ENCODE measurements at places on chromosomes 2 and 18. TPM values are rescaled to one million over a fixed set of nuclear protein-coding genes. Genes with fewer than 3 reads are reported as not detected.

GRCh38 chr2:214934006-214934405 is 124.5 kb upstream of the BARD1 start:
- H3K4me1 ChIP-seq, result no peaks in the 10 kb centered on the region
- DNase-seq, result no peak

DNA sequence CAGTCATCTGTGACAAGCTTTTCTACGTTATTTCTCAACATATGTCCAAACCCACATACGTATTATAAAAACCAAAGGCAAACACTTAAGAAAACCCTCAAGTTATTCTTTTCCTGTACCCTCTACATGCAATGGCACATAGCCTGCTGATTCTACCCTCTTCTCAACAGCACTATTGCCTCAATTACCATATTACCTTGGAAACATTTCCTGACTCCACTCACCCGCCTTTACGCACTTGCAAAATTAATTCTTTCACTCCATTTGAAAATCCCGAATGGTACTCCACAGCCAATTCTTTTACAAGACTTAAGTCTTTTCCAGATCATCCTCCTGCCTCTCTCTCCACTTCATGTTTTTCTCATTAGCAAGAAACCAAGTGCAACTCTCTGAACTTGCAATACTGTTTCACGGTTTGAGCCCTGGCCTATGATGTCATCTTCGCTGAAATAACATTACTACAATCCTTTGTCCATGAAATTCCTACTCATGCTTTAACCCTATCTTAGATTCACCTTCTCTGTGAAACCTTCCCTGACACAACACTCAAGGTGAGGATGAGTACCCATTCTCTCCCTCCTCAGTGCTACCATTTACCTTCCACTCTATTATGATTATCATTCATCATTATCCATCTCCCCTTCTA is 29.0 kb downstream of the SESTD1 start:
- no peak overlapping the region for H3K27ac ChIP-seq
- no peaks in the 10 kb centered on the region for H3K36me3 ChIP-seq
- no peak for DNase-seq
- H3K27me3 ChIP-seq, result no peaks in the 10 kb centered on the region

DNA sequence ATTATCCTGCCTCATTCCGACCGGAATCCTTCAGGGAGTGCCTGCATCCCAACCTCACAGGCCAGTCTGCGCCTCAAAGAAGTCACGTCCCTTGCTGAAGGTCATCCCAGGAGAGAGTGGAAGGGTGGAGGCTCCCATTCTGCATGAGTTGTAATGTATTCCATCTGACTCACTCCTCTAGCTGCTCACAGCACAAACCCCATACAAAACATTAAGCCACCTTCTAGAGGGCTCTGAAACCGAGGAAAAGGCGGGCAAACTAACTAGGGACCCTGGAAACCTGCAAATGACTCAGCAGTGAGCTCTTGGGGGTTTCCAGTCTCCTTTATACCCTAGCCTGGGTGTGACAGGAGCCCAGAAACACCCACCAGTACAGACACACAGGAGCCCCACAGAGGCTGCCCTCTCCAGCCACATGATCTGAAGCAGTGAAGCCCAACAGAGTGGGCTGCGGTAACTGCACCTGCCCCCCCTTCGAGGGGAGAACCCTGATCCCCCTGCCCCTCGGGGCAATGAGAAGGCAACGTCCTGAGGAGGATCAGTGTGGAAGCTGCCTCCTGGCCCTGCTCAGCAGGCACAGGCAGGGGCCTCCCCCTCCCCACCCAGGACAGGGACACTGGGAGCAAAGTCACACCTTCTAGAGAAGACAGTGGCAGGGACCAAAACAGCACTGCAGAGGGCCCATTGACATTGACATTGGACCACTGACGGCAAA is 69.3 kb upstream of the SNTG2 start:
- no peak for DNase-seq
- H3K27ac ChIP-seq, result no peak overlapping the region
- H3K27me3 ChIP-seq, result peaks cover 16% of the 10 kb centered on the region
- H3K4me1 ChIP-seq, result no peaks in the 10 kb centered on the region
- no peak overlapping the region for H3K4me3 ChIP-seq
- H3K36me3 ChIP-seq, result no peaks in the 10 kb centered on the region

DNA sequence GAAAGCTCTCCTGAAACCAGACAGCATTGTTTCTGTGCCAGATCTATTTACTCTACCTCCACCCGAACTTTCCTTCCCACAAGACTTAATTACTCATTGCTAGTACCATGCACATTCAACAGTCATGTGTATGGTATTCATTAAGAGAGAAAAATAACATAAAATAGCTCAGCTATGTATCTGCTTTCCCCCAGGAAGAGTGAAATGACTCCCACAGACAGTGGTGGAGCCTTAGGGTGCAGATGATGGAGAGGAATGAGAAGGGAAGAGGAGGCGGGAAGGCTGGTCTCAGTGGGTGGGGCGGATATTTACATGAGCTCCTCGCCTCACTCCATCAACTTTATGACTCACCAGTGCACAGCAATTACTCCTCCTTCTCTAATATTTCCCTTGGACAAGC is 724.5 kb downstream of the EPHA4 start:
- DNase-seq, result no peak
- H3K4me3 ChIP-seq, result no peak overlapping the region
- no peak overlapping the region for H3K27ac ChIP-seq
- no peaks in the 10 kb centered on the region for H3K4me1 ChIP-seq

DNA sequence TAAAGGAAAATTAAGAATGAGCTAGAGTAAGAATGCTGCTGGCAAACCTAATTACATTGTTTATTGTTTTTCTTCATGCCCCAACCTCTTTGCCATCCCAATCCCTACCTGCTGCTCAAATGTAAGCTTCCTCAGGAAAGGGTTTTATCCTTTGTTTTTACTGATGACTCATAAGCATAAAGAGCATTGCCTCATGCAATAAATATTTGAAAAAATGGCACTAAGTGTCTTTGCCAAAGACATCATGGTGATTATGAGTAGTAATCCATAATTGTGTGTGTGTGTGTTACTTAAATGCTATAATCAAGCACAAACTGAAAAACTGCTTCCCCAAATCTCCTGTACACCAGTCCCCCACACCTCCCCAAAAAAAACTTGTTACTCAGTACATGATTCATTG is 53.4 kb downstream of the DNER start:
- DNase-seq, result no peak
- no peaks in the 10 kb centered on the region for H3K36me3 ChIP-seq
- peaks cover 15% of the 10 kb centered on the region for H3K27me3 ChIP-seq
- no peak overlapping the region for H3K27ac ChIP-seq

- no peak overlapping the region for H3K4me3 ChIP-seq
- no peak overlapping the region for H3K27ac ChIP-seq
- peaks cover 9% of the 10 kb centered on the region for H3K27me3 ChIP-seq
- H3K4me1 ChIP-seq, result peaks cover 5% of the 10 kb centered on the region
Observed at GRCh38 chr2:152466041-152466440, 131.1 kb downstream of the FMNL2 start.

DNA sequence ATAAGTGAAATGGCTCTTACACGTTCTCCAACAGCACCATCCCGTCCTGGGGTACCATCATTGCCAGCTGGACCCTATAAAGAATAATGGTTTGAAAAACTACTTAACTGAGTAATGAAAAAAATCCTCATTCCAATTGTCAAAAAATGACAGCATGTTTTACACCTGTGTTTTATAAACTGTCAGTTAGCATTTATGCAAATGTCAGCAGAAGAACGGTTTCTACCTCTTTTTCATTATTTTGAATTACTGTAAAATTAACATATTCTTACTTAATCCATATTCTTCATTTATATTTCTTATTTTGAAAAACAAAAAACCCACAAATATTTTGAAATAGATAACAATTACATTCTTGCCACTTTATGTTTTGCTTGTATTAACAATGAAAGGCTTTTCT is 74.0 kb downstream of the COL3A1 start:
- no peak overlapping the region for H3K4me3 ChIP-seq
- H3K4me1 ChIP-seq, result no peaks in the 10 kb centered on the region
- H3K27me3 ChIP-seq, result no peaks in the 10 kb centered on the region
- no peak for DNase-seq

GRCh38 chr2:157363612-157364101 is 38.0 kb upstream of the ERMN start:
- H3K4me3 ChIP-seq, result no peak overlapping the region
- peaks cover 12% of the 10 kb centered on the region for H3K4me1 ChIP-seq
- peaks cover 55% of the 10 kb centered on the region for H3K36me3 ChIP-seq
- H3K27ac ChIP-seq, result no peak overlapping the region

DNA sequence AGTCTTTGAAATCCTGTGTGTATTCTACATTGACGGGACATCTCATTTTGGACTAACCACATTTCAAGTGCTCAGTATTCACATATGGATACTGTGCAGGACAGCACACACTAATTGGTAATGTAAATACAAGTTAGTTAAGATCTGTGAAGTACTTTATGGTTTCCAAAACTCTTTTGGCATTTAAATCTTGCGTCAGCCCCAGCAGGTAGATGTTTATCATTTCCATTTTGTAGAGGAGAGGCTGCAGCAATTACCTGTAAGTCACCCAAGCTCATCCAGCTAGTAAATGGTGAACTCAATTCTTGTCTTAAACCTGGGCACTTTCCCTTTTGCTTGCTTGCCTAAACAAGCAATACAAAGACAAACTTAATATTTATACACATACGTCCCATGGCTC is 1.6 kb upstream of the NAGK start:
- DNase-seq, result no peak
- H3K27me3 ChIP-seq, result peaks cover 3% of the 10 kb centered on the region
- peak overlapping the region; percentile 46 for H3K4me3 ChIP-seq

- H3K4me1 ChIP-seq, result peaks cover 12% of the 10 kb centered on the region
- no peaks in the 10 kb centered on the region for H3K36me3 ChIP-seq
- H3K27me3 ChIP-seq, result peaks cover 19% of the 10 kb centered on the region
- no peak for DNase-seq
Observed at GRCh38 chr2:159612255-159612901, 4.0 kb downstream of the BAZ2B start.

Gene SRD5A2
- total RNA-seq, result not detected

Gene CYP1B1
- 17.1 TPM for total RNA-seq

Gene ZEB2
- 20.6 TPM for total RNA-seq

Gene TUBB8B
- not detected for total RNA-seq

All from activated CD4-positive, alpha-beta memory T cell treated with anti-CD3 and anti-CD28 coated beads, Interleukin-2, amount 10 ng/mL, durations not matched to agents 7 days and 5 days (primary cell).